ELF-1 (cell line): ENCODE measurements at places on chromosomes 13 and 19.

DNA sequence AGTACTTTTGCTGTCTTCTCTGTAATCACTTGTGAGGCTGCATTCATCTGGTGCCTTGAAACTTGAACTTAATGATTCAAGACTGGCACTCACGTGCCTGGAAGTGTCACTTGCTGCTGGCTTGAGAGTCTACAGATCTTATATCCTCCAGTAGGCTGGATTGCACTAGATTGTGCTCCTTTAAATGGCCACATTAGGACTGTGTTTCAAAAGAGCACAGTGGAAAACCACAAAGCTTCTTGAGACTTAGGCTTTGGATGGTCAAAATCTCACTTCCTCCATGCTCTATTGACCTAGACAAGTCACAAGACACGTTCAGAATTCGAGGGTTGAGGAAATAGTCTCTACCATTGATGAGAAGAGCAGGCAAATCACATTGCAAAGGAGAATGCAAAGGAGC lies 1278.8 kb upstream of the MIR17HG start:
- no peak for DNase-seq

GRCh38 chr19:33470686-33471085 lies 50.9 kb downstream of the PEPD start:
- no peak for DNase-seq

DNA sequence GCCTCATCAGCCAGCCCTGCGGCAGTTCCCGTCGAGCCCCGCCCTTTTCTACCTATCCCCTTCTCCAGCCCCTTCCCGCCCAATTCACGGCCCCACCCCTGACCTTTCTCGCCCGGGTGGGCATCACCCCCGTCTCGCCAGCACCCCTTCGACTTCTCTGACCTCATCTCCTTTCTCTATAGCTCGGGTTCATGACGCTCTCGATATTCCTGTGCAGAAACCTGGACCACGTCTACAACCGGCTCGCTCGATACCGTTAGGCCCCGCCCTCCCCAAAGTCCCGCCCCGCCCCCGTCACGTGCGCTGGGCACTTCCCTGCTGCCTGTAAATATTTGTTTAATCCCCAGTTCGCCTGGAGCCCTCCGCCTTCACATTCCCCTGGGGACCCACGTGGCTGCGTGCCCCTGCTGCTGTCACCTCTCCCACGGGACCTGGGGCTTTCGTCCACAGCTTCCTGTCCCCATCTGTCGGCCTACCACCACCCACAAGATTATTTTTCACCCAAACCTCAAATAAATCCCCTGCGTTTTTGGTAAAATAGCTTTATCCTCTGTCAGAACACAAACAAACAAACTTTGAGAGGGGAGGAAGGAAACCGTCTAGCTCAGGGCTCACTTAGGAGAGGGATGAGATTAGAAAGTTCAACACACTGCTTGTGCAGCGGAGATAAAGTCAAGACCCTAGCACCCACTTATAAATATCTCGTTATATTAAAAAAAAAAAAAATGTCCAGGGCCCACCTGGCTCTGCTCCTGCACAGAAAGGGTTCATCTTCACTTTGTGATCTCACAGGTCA lies 5.1 kb downstream of the CD37 start:
- peak; percentile 88 for DNase-seq

- DNase-seq: no peak
These were observed 64.7 kb downstream of the TNFRSF19 start for GRCh38 chr13:23634897-23635296.

DNA sequence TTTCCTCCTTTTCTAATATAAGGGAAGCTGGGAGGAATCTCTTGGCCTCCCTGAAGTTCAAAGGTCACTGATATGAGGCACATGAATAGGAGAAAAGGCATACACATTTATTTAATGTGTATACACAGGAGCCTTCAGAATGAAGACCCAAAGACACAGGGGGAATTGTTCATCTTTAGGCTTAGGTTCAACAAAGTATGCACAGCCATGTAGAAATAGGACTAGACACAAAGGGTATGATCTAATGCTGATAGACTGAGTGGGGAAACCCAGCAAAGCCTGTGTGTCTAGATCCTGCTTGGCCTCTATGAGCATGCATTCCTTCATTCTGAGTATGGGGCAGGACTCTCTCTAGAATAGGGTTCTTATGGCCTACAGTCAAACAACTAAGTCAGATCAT lies 177.1 kb upstream of the RFC3 start:
- DNase-seq: no peak

DNA sequence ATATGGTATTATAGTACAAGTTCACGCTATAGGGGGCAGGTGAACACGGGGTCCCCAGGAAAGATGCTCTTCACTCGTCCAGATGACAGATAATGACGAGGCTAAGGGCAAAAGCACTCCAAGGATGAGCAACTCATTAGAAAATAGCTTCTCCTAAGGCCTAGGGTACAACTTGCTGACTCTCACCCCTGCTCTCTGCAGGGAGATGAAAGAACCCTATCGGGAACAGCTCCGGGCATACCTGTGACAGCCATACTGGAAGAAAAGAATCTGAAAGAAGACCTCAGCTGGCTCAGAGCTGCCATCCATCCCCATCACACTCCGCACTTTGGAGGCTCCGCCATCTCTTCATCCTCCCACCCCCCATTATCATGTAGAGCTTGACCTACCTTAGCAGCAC lies 17.5 kb upstream of the HSPH1 start:
- DNase-seq: no peak

DNA sequence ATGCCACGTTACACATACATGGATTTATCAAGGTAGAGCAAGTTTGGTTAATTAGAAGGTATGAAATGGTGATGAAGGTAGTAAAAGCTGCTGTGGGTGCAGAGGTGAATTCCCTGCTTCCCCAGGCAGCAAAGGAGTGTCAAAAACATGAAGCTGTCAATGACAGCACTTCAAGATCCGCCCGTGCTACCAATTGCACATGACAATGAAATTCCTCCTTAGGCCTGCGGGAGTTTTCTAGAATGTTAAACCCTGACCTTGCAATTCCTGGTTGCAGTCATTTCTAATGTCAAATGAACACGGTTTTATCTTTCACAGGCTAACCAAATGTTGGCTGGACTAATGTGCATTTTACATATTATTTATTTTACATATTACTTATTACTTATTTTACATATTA lies 67.7 kb upstream of the LSM14A start:
- no peak for DNase-seq

DNA sequence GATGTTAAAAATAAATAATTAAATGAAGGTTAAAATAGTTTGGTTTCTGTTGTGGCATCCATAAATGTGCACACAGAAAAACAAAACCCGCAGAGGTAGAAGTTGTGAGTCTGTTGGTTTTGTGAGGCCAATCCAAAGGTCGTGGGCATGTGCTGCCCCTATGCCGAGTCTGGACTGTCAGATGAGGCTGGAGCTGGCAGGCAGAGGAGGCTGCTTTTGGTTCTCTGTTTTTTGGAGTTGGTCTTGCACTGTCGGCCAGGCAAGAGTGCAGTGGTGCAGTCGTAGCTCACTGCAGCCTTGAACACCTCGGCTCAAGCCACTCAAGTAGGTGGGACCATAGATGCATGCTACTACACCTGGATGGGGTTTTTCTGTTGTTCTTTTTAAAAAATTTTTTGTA lies 43.7 kb downstream of the TSSK6 start:
- no peak for DNase-seq

DNA sequence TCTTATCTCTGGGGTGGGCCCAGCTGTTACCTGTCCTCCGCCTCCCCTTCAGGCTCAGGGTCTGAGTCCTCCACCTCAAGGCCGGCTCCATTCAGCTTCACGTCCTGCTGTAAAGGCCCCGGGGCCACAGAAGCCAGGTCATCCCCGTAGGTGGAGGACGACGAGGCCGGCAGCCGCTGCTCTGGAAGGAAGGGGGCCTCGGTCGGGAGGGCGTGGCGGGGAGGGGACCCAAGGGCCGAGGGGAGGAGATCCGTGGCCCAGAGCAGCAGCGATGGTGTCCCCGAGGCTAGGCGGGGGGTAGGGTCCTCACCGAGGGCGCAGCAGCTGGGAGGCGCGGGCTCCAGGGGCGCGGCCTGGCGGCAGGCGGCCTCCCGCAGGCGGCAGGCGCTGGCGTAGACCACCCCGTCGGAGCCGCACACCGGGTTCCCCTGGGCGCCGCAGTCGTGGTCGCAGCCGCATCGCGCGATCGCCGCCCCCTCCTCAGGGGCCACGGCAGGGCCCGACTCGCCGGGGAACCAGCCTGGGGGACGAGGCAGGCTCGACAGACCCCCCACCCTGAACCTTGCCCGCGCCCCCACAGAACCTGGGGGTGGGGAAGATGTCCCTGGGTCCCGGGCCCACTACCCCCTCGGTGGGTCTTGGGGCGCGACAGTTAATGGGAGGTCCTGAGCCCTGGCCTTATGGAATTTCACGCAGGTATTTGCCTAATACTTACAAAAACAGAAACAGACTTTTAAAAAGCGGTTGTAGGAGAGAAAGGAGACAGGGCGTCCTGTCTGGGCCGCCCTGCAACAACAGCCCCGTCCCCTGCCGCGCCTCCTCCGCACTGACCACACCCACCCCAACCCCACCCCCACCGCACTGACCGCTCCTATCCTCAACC lies 7.6 kb downstream of the F2RL3 start:
- DNase-seq: peak; percentile 56

- no peak for DNase-seq
These were observed 609.8 kb upstream of the KLF12 start for GRCh38 chr13:74743992-74744391.

DNA sequence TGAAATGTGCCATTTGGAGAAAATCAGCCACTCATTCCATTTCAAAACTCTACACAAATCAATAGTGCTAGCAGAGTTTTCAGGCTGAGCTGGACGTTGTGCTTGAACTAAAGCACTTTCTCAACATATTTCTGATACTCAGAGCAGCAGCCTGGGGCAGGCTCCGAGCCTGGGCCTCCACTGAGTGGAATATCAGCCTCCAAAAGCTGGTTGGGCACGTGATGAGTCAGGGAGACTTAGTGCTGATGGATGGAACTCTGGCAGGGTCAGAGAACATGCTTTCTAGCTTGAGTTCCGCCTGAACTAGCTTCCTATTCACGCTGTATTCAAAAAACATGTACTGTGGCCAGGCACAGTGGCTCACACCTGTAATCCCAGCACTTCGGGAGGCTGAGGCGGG lies 85.8 kb upstream of the PCDH8 start:
- no peak for DNase-seq

DNA sequence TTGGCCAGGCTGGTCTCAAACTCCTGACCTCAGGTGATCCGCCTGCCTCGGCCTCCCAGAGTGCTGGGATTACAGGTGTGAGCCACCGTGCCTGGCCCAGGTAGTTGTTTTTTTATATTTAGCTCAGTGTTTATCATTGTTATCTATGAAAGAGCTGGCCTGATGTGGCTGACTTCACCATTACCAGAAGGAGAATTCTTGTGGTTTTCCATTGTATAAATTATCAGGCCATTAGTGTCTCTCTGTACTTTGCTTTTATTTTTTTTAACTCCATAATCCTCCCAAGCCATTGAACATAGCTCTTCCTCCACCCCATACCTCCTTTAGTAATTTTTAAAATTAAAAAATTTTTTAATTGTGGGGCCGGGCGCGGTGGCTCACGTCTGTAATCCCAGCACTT lies 24.2 kb downstream of the CERS4 start:
- DNase-seq: no peak

- no peak for DNase-seq
These were observed 124.5 kb downstream of the ITGBL1 start for GRCh38 chr13:101576977-101577376.

GRCh38 chr13:109281017-109281902 lies 505.1 kb downstream of the IRS2 start:
- DNase-seq: no peak

DNA sequence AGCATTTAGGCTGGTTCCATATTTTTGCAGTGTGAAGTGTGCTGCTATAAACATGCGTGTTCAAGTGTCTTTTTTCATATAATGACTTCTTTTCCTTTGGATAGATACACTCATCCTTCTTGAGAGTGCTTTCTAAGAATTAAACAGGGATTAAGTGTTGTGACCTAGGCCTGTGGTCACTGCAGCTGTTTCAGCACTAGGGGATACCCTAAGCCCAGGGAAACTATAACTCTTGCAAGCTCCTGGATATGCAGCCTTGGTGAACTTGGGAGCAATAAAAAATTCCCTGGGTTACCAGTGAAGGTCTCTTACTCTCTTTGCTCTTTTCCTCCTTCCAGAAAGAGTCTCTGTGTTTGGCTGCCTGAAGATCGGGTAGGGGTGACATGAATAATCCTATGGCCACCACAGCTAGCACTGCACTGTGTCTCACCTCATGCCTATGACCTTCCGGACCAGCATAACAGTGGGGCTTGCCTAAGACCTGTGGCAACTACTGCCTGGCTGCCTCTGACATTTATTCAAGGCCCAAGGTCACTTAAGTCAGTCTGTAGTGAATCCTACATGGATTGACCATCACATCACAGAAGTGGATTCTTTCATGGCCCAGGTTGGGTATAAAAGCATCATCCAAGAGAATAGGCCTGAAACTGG lies 799.7 kb downstream of the DACH1 start:
- DNase-seq: no peak

DNA sequence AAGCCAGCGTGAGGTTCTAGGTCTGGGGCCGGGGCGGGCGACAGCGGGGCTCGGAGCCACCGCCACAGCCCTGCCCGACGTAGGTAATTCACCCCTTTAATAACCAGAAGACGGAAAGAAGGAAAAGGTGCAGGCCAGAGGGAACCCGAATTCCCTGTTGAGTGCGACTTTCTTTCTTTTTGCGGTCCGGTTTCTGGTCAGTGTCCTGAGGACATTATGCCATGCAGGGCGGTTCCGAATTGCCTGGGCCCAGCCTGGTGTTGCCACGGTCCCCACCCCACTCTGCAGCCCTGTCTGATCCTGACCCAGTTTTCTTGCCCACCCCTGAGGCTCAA lies 18.4 kb upstream of the TFDP1 start:
- DNase-seq: no peak

- DNase-seq: no peak
These were observed 10.6 kb upstream of the RETN start for GRCh38 chr19:7658219-7658686.

GRCh38 chr13:39405107-39405506 lies 197.9 kb downstream of the LHFPL6 start:
- no peak for DNase-seq

- no peak for DNase-seq
These were observed 2.9 kb downstream of the GPR18 start for GRCh38 chr13:99255271-99255670.

- no peak for DNase-seq
These were observed 128.8 kb downstream of the SIPA1L3 start for GRCh38 chr19:38035515-38036495.
